ENCODE measurements at places on chromosomes 13 and 19.

GRCh38 chr13:44374348-44374712 lies 706 bp downstream of the SERP2 start:
- no peak for DNase-seq

GRCh38 chr13:29503041-29503837 lies 92.2 kb downstream of the SLC7A1 start:
- no peak for DNase-seq

- no peak for DNase-seq
Observed at GRCh38 chr19:35615036-35615435, 2.5 kb downstream of the HAUS5 start.

GRCh38 chr19:1540365-1540925 lies 16.6 kb downstream of the PLK5 start:
- DNase-seq: no peak

DNA sequence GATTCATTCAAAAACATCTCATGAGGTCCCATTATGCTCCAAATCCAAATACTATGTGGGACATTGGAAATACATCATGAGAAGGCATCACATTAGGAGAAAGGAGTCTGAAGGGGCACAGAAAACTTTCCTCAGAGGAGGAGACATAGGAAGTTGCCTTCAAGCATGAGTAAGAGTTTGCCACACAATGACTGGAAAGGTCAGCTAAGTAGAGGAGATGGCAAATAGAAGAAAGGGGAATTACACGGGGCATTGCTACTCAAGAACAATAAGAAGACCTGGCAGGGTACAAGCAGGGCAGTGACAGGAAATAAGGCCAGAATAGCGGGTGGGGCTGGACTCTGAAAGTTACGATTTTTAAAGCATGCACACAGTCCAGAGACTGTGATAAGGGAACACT lies 231.6 kb downstream of the SPRY2 start:
- DNase-seq: no peak

DNA sequence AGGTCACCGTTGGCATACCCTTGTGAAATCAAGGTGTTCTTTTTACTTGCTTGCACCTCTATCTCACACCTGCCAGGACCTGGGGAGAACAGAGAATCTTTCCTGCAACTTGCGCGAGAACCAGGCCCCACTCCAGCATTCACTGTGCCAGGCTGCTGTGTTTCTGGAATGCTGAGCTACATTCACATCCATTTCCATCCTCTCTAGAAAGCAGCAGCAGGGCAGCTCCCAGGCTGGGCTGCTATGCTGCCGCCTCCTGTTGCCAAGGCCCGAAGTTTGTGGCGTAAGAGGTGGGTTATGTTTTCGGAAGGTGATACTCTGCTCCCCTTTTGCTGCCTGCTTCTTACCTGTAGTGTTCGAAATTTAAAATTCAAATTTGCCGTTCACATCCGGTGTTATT lies 464.1 kb downstream of the KLF5 start:
- DNase-seq: no peak

DNA sequence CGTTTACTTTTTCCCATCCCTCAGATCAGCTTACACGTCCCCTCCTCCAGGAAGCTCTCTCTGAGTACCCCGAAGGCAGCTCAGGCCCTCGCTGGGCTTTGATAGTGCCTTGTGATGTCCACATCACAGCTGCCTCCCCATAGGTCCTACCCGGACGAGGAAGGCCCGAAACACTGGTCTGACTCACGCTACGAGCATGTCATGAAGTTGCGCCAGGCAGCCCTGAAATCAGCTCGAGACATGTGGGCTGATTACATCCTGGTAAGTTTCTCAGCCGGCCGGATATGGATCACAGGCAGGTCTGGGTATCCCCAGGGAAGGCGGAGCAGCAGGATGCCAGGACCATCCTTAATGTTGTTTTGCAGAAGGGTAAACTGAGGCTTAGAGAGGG lies 4.8 kb downstream of the COLGALT1 start:
- peak; percentile 45 for DNase-seq

DNA sequence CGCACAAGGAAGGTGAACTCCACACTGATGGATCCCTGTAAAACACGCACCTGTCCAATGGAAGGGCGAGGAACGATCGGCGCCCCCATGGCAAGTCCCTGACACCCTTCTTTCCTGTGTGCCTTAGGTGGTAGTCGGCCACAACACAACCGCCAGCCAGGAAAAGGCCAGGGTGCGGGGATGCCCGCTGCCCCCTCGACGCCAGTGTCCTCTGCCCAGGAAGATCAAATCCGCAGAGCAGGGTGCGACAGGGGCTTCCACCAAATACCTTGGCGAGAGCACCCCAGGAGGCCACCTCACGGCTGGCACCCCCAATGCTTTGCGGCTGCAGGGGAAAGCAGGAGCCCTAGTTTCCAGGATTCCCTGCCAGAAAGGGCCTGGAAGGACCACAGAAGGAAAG lies 91.2 kb downstream of the ZNF254 start:
- DNase-seq: no peak

GRCh38 chr19:9936326-9937000 lies at the start of gene OLFM2:
Gene OLFM2, minus strand, starts transcription at chr19:9936515. Its CDS starts 149 bp downstream, at chr19:9936366.
- DNase-seq: no peak

- peak; percentile 13 for DNase-seq
Observed at GRCh38 chr19:56066152-56067023, 54.7 kb downstream of the ZNF787 start.

DNA sequence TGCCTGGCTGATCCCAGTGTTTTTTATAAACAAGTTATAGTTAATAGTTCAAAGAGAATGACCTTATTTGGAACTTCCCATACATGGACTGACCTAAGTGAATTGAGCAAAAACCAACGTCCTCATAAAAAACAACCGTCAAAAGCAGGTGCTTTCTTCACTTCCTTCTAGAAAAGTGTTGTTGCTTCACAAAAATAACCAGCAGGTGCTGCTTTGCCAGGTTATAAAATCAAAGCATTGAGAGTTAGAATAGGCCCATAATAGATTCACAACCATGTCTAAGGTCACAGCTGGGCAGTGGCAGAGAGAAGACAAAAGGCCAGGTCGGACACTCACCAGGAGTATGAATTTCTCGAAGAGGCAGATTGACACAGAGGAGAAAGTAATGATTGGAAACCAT lies 9.5 kb downstream of the RUBCNL start:
- DNase-seq: no peak

- no peak for DNase-seq
Observed at GRCh38 chr19:30540761-30541160, 168.6 kb downstream of the ZNF536 start.

DNA sequence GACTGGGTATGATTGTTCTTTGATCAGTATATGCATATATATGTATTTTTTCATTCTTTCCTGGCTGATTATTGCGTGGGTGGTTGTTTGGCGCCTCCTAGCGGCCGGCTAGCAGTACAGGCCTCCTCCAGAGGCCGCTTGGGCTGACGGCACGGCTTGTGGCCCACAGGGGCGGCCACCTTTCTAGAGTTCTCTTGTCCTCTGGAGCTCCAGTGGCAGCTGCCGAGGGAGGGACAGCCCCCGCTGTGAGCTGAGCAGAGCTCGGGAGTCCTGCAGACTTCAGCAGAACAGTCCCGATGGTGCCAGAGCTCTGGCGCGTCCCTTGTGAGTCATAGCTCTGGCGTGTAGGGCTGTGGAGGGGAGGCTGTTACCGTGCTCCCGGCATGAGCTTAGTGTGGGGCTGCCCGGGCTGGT lies 22.5 kb upstream of the ZNF429 start:
- no peak for DNase-seq

All from smooth muscle cell of the brain vasculature (primary cell).